ENCODE measurements at places on chromosomes 5 and 9. TPM values are rescaled to one million over a fixed set of nuclear protein-coding genes. Genes with fewer than 3 reads are reported as not detected.
A peak's percentile ranks its signal among the peaks of the same experiment; 100 is the strongest.

The S100Z gene
- 0.36 TPM for total RNA-seq

The DNM1 gene
- total RNA-seq, result 20.7 TPM

The NR5A1 gene
- total RNA-seq, result 0.40 TPM

The LHX6 gene
- total RNA-seq, result 13.4 TPM

The REEP2 gene
- total RNA-seq, result 0.63 TPM

The GABRP gene
- not detected for total RNA-seq

The PTGR1 gene
- total RNA-seq, result 0.22 TPM

GRCh38 chr5:73442231-73442811, 6.3 kb downstream of the FOXD1 start:
- no peak for DNase-seq

GRCh38 chr5:51685419-51685818, 302.2 kb downstream of the ISL1 start:
- no peak for DNase-seq

DNA sequence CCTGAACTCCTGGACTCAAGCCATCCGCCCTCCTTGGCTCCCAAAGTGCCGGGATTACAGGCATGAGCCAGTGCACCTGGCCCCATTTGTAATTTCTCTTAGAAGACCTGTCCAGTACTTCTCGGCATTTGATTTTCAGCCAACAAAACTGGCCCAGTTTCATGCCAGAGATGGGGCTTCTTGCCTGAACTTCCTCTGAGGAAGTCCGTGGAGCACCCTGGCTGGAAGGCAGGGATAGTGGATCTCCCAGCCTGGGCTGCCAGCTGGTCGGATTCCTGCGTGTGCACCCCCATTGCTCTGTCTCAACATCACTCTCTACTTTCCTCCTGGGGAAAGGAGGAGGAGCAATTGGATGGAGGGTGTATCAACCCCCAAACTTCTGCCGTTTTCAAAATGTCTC, 39.0 kb downstream of the FAM78A start:
- DNase-seq, result no peak

- no peak for DNase-seq
These were observed 78.5 kb downstream of the ERCC6L2 start for GRCh38 chr9:95953986-95954385.

- no peak for DNase-seq
These were observed 8.9 kb downstream of the MTRR start for GRCh38 chr5:7877851-7878250.

DNA sequence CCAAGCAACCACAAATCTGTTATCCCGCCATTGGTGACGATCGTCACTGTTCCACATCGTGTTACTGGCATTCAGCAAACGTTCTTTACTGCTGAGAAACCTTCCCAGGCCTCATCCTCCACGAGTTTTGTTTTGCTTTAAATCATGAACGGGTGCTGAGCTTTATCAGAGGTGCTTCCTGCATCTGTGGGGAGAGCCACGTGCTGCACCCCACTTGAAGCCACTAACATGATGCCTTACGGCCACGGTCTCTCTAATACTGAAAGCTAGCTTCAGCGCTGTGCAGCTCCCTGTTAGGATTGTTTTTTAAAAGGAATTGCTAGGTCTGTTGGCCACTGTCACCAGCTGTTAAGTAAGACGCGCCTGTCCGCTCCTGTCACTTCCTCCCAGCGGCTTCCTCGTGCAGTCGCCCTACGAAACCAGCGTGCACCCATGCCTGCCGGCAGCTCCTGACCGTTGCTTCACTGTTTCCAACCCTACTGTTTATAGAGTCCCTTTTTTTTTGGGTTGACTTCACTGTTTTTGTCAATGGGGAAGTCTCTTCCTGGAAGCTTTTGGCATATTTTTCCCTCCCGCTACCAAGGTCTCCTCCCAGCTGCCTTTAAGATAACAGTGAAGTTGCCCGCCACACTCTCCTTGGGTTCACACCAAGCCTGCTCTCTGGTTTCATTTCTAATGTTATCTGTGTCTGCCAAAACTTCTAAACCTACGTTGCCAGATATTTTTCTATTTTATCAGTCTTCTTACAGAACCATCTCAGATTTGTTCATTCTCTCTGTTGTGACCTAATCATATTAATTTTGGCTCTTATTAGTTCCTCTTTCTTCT, 20.3 kb downstream of the LPCAT1 start:
- no peak for DNase-seq

GRCh38 chr9:75609401-75609800, 281.1 kb upstream of the PCSK5 start:
- no peak for DNase-seq

DNA sequence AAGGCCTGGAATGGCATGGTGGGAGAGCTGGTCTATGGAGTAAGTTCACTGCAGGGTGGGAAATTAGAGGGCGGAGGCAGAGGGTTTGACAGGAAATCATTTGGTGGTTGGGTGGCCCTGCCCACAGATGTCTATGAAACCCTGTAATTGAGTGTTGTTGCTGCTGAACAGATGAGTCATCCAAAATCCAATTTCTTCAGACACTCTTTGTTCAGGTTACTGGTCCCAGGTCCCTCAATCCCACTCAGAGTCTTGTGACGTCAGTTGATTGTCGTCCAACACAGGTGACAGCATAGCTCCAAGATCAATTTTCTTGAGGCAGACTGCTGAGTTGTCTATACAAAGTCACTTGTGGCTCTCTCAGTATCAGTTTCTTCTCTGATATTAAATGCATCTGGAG, 208.6 kb downstream of the GRIA1 start:
- no peak for DNase-seq

DNA sequence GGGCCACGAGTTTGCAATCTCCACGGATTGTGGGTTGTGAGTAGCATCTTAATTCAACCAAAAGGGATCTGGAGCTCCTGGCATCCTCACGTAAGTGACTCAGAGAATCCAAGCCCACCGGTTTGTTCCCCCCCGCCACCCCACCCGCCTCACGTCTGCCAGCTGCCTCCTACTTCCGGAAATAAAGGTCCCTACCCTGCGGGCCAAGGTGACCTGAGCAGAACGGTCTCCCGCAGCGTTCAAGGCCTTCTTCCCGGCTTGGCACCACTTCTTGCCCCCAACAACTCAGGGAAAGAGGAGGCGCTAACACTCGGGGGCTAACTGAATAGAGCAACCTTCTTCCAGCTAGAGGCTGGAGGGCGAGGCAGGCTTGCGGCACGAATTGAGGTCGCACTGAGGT, 8.8 kb upstream of the GPRIN1 start:
- no peak for DNase-seq

GRCh38 chr9:135039916-135040645, 47.4 kb upstream of the OLFM1 start:
- DNase-seq, result no peak

DNA sequence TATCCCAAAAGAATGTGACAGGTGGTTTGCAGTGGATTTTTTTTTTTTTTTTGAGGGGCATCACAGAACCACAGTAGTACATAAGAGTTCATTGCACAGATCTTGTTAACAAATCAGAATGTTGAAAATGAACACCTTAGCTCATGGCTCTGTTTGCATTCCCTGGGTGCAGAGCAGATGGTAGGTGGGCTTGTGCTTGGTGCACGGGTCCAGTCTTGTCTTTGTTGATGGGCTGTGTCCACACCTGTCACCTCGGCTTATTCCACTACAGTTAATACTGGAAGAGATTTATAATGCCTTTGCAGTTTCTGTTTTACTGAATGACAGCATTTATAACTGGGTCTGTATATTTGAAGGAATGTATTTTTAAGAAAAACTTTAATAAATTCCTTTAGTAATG, 146.6 kb downstream of the KDM4C start:
- no peak for DNase-seq

- no peak for DNase-seq
These were observed 111.9 kb downstream of the FEM1C start for GRCh38 chr5:115432691-115433090.

- DNase-seq, result no peak
These were observed 16.3 kb upstream of the RAD23B start for GRCh38 chr9:107266624-107267368.

GRCh38 chr9:133109931-133110650, 10.9 kb downstream of the RALGDS start:
- DNase-seq, result no peak

DNA sequence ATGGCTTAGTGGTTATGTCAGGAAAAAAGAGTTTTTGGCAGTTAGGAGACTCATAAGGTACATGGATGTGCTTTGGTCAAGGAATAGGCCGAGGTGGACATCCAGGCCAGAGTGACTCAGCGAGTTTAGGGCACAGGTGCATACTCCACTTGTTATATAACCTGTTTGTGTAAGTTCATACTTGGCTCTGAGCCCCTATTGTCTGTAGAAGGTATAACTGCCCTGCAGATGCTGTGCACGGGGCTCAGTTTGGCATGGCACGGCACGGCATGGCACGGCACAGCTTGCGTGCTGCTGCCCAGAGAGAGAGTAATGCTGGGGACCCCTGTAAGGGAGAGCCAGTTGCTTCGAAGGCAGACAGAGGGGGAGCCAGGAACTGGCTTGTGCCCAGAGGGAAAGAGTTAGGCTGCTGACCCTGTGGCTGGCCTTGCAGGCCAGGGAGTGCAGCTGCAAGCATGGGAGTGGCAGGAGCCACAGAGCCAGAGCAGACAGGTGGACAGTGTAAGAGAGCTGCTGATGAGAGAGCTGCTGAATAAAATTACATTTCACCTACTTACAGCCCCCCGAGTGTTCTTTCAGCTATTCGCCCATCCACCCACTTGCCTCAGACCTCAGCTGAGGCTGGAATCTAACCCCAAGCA, 32.2 kb downstream of the GCNT4 start:
- no peak for DNase-seq

- peak; percentile 51 for DNase-seq
These were observed 259.0 kb downstream of the NDUFS4 start for GRCh38 chr5:53819482-53819881.

DNA sequence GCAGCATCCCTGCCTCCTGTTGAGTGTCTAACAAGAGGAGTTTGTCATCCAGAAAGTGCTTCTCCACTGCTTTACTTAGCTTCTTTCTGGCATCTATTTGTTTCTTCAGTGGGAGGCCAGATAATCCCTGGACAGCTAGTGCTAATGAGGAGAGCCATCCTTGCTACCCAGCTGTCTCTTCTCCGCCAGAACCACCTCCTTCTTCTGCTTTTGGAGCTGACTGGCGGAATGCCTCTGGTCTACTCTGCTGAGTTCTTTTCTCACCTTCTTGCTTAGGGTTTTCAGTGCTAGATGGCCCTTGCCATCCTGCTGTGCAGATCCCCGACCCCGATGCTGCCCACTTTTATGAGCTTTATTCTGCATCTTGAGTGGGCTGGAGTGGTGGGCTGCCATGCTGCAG, 145.8 kb downstream of the GPBP1 start:
- DNase-seq, result no peak
